Transverse colon (tissue), 4 donors: ENCODE measurements at places on chromosomes 1 and 21. TPM values are rescaled to one million over a fixed set of nuclear protein-coding genes. Genes with fewer than 3 reads are reported as not detected.

Gene SPATA46
- total RNA-seq, result not detected

Gene SCMH1
- 33.9 TPM for total RNA-seq

DNA sequence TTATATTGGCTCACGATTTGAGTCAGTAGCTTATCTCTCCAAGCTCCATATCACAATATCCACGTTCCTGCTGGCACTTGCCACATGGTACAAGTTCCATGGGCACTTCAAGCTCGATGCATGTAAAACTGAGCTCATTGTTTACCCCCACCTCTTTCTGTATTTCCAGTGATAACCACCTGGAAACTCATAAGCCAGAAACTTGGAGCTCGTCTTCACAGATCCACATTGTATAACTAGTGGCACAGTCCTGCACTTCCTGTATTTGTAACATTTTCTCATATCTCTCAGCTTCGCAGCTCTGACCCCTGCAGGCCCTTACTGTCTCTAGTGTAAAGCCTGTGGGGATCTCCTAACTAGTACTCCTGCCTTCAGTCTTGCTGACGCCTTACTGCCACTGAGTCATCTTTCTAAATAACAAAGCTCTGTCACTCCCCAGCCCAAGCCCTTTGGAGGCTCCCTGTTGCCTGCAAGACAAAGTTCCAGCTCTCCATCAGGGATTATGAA, 6.5 kb upstream of the C2CD4D start:
- no peak for DNase-seq
- H3K36me3 ChIP-seq, result no peaks in the 10 kb centered on the region
- H3K27ac ChIP-seq, result no peak overlapping the region
- H3K4me3 ChIP-seq, result no peak overlapping the region

DNA sequence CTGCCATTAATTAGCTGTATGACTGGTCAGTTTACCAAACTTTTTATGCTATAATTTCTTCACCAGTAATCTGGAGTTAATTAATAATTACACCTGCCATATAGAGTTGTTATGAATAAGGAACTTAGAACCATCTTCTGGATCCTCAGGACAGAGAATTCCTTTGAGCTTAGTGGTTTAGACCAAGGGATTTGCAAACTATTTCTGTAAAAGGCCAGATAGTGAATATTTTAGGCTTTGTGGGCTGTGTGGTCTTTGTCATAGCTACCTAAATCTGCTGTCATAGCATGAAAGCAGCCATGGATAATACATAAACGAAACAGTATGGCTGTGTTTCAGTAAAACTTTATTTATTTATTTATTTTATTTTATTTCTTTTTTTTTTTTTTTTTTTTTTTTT, 9.0 kb downstream of the TIMM17A start:
- H3K27ac ChIP-seq, result no peak overlapping the region
- H3K36me3 ChIP-seq, result peaks cover 85% of the 10 kb centered on the region
- H3K27me3 ChIP-seq, result no peaks in the 10 kb centered on the region
- H3K4me1 ChIP-seq, result no peaks in the 10 kb centered on the region

Gene LRRC53
- not detected for total RNA-seq

DNA sequence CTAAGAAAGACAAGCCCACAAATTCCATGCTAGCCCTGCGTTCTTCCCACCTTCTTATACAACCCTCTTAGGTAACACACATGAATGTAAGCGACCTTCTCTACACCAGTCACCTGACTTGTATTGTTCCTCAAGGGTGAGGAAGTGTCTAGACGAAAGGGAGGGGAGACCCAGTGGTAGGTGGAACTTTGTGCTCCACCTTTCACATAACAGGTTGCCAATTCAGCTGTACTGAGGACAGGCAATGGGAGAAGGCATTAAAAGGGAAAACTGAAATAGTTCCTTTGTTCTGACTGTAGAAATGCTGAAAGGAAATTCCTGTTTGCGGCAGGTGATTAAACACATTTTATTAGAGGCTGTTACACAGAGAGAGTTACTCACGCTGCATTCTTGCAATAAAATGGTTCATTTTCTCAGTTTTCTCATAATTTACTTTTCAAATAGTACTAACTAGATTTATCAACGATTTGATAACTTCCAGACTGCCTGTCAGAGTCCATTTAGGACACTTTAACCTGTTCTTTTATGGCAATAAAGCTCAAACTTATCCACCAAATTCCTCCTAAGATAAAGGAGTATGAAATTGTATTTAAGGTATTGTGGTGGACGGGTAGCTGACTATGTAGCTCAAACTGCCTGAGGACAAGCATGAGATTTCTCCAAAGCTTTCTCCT, 17.8 kb upstream of the CHRM3 start:
- no peak overlapping the region for H3K27ac ChIP-seq
- peaks cover 17% of the 10 kb centered on the region for H3K4me1 ChIP-seq
- no peaks in the 10 kb centered on the region for H3K27me3 ChIP-seq
- DNase-seq, result peak; percentile 30

Gene CD52
- total RNA-seq, result 56.1 TPM

DNA sequence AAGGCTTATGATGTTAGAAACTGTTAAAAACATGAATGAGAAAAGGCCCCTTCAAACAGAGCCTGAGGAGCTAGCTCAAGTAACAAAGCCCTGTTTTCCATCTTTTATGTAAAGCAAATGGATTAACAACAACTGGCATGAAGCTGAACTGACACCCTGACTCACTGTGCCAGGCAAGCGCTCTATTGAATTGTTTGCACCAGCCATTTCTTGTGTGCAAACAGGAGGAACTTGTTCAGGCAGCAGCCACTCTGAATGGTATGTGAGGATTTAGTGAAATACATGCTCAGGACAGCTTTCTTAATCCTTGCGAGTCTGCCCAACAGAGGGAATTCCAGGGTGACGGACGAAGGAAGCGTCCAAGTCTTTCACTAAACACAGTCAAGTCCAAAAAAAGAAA, 291.1 kb upstream of the ADGRL2 start:
- no peaks in the 10 kb centered on the region for H3K27me3 ChIP-seq
- DNase-seq, result no peak
- no peak overlapping the region for H3K4me3 ChIP-seq
- no peaks in the 10 kb centered on the region for H3K36me3 ChIP-seq

Gene MANEAL
- total RNA-seq, result 4.1 TPM
